ENCODE measurements at places on chromosomes 6 and 20. TPM values are rescaled to one million over a fixed set of nuclear protein-coding genes. Genes with fewer than 3 reads are reported as not detected.

The BANF2 gene
- total RNA-seq = 2.1 TPM

DNA sequence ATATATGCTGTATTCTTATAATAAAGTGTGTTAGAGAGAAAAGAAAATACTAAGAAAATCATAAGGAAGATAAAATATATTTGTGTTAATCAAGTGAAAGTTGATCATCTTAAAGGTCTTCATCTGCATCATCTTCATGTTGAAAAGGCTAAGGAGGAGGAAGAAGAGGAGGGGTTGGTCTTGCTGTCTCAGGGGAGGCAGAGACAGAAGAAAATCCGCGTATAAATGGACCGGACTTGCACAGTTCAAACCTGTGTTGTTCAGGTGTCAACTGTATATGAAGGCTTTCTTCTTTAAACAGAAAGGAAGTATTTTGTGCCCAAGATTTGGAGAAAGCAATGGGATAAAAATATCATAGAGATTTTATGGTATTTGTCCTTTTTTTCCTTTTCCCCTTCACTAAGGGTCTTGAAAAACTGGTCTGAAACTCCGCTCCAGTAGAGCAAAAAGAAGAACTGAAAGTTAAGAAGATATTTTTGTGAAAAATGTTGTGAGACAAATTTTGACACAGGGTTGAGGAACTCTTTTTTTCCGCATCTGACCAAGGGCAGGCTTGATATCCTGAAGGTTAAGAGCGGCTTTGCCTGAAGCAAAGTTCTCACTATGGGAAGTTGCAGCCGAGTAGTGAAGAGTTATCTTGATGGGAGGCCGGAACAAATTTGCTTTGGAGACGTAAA, 350.7 kb downstream of the LAMA2 start:
- H3K27me3 ChIP-seq = no peaks in the 10 kb centered on the region
- H3K4me3 ChIP-seq = no peak overlapping the region
- H3K27ac ChIP-seq = no peak overlapping the region
- no peak for DNase-seq
- H3K4me1 ChIP-seq = no peaks in the 10 kb centered on the region

- peaks cover 53% of the 10 kb centered on the region for H3K4me1 ChIP-seq
- H3K36me3 ChIP-seq = no peaks in the 10 kb centered on the region
- H3K27ac ChIP-seq = peak overlapping the region; percentile 44
- no peak overlapping the region for H3K4me3 ChIP-seq
These were observed 34.9 kb downstream of the GSTA2 start for GRCh38 chr6:52728394-52728793.

DNA sequence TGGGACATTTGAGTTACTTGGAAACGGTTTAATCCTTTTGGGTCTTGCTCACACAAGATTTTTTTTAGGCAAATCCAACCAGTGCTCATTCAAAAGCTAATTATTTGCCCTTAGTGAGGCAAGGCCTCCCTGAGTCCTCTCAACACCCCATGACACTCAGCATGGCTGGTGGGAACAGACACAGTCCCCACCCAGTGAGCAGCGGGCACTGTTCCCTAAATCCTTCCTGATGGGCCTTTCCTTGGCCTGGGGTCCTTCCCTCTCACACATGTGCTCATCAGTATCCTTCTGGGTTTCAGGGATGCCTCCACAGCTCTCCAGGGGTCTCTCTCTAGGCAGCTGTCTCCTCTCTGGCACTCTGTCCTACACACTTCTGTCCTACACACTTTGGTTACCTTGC, 28.0 kb downstream of the PLAGL2 start:
- H3K4me3 ChIP-seq = no peak overlapping the region
- DNase-seq = no peak
- H3K36me3 ChIP-seq = no peaks in the 10 kb centered on the region
- no peak overlapping the region for H3K27ac ChIP-seq
- H3K27me3 ChIP-seq = no peaks in the 10 kb centered on the region

DNA sequence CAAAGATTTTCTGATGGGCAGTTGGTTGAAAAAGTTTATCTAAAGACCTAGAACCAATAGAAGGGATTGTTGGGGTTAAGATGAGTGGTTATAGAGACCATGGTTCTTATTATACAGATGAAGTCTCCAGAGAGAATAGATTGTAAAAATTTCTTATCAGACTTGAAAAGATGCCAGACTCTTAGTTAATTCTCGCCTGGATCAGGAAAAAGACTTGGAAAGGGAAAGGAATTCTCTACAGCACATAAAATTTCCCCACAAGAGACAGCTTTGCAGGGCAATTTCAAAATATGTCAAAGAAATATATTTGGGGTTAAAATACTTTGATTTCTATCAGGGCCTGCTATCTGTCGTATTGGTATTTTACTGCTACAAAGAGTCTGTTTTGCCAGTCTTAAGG, 582.6 kb downstream of the UTRN start:
- no peak overlapping the region for H3K4me3 ChIP-seq
- H3K4me1 ChIP-seq = no peaks in the 10 kb centered on the region
- DNase-seq = no peak
- H3K36me3 ChIP-seq = no peaks in the 10 kb centered on the region

GRCh38 chr6:21996425-21997118, 300.3 kb downstream of the PRL start:
- H3K4me3 ChIP-seq = no peak overlapping the region
- H3K27me3 ChIP-seq = no peaks in the 10 kb centered on the region
- no peaks in the 10 kb centered on the region for H3K36me3 ChIP-seq
- no peak overlapping the region for H3K27ac ChIP-seq

Measured in Caco-2 (cell line).